ENCODE measurements at places on chromosomes 1 and 21.

DNA sequence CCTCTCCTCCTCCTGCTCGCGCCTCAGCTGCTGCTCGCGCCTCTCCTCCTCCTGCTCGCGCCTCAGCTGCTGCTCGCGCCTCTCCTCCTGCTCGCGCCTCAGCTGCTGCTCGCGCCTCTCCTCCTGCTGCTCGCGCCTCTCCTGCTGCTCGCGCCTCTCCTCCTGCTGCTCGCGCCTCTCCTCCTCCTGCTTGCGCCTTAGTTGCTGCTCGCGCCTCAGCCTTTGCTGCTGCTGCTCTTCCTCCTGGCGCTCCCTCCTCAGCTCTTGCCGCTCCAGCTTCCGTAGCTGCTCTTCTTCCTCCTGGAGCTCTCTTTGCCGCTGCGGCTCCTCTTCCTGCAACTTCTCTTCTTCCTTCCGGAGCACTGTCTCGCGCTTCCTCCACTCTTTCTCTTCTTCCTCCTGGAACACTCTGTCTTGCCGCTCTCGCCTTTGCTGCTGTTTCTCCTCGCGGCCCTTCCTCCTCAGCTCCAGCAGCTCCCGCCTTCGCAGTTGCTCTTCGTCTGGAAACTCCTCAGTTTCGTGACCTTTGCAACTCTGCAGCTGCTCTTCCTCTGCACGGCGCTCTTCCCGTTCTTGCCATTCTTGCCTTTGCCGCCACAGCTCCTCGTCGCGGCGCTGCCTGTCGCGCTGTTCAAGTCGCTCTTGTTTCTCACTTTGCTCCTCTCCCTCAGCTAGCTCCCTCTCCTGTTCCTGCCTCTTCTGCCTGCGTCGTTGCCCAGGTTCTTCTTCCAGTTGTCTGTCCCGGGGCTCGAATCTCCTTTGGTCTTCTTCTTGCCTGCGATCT lies 3.0 kb downstream of the TCHH start:
- no peak for DNase-seq

- no peak for DNase-seq
Observed at GRCh38 chr1:155966135-155966534, 12.2 kb downstream of the ARHGEF2 start.

- no peak for DNase-seq
Observed at GRCh38 chr1:206941766-206942418, 4.4 kb downstream of the PIGR start.

- no peak for DNase-seq
Observed at GRCh38 chr1:223700942-223701637, 11.2 kb upstream of the CAPN2 start.

DNA sequence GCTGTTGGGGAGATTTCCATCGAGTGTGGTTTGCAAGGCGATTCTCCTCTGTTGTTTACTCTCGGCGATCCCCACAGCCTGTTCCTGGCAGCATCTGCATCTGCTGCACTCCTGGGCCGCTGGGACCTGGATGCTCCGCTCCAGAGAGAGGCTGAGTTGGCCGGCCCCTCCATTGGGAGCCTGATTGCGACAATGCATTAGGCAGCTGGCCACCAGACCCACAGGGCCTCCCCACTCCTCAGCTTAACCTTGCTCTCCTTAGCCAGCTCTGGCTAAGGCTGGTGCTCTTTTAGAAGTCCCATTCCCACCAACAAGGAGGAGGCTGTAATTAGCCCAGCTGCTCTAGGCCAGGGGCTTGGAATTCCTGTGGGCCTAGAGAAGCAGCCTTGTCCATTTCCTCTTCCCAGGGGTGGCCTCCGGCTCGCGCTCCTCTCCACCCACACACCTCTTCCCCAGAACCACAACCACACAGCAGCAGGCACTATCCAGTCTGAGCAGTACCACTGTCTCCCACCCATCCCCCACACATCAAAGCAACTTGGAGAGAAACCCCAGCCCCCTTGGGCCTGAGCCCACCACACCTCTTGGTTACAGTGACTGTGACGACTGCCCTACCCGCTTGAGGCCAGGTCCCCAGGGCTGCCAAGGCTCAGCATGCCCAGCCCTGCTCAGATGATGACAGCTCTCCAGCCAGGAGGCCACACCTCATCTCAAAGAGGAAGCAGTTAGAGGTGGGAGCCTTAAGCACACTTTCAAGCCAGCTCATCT lies 193.8 kb upstream of the EDN2 start:
- no peak for DNase-seq

DNA sequence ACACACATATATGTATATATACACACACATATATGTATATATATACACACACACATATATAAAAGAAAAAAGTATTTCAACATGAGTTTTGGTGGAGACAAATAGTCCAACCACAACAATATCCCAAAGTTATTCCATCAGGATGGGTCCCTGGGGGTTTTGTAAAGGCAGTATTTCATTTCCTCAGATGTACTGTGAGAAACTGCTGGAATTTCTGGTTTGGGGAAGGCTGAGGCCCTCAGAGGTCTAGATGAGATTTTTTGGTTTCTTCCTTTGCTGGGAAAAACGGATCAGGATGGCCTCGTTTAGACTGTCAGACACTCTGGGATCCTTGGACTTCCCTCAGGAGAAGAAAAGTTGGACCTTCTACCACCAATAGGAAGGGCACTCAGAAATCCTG lies 36.5 kb upstream of the TENT5B start:
- DNase-seq: no peak

DNA sequence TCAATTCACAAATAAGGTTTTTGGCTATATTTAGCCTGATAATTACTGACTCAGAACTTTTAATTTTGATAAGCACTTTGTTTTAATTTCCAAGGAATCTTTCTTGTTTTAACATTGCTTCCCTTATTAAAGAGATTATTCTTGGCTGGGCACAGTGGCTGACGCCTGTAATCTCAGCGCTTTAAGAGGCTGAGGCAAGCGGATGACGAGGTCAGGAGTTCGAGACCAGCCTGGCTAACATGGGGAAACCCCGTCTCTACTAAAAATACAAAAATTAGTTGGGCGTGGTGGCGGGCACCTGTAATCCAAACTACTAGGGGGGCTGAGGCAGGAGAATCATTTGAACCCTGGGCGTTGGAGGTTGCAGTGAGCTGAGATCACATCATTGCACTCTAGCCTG lies 13.8 kb downstream of the ALG14 start:
- no peak for DNase-seq

DNA sequence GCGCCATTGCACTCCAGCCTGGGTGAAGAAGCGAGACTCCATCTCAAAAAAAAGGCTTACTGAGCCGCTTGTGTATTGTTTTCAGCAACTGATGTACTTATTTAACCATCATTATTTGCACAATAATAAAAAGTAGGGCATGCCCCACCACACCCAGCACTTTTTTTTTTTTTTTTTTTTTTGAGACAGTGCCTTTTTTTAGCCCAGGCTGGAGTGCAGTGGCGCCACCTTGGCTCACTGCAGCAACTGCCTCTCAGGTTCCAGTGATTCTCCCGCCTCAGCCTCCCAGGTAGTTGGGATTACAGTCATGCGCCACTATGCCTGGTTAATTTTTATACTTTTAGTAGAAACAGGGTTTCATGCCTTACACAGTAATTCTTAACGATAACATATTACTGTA lies 12.2 kb upstream of the TRNAU1AP start:
- DNase-seq: no peak

GRCh38 chr21:38234395-38235142 lies 22.2 kb upstream of the KCNJ15 start:
- no peak for DNase-seq

- no peak for DNase-seq
Observed at GRCh38 chr1:202576816-202577215, 133.4 kb downstream of the SYT2 start.

DNA sequence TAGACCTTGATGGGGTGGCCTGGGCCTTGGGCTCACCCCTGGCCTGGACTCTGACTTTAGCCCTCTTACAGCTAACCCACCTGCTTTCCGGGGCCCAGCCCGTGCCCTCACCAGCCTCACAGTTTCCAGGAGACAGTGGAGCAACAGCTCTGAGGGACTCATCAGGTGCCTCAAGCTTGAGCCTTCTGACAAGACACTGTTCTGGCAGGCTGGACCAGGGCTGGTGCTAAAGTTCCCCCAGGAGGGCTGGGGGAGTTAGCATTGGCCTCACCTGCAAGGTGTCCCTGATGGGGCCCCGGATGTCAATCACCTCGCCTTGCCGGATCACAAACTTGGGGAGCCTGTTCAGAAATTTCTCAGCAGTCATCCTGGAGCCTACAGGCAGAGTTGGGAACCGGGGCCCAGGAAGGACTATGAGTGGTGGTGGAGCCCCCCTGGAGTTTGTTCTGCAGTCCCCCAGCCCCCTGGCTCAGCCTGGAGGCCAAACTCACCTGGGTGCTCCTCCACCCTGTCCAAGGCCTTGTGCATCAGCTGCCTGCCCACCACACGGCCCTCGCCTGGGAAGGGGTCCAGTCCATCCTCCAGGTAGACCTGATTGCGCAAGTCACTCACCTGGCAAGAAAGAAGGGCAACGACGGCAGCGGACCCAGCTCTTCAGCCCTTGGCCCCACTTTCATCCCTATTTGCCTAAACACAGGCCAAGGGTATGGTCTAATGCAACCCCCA lies 4.1 kb downstream of the SH3BGRL3 start:
- no peak for DNase-seq

- DNase-seq: no peak
Observed at GRCh38 chr1:110360431-110360830, 21.3 kb downstream of the RBM15 start.

DNA sequence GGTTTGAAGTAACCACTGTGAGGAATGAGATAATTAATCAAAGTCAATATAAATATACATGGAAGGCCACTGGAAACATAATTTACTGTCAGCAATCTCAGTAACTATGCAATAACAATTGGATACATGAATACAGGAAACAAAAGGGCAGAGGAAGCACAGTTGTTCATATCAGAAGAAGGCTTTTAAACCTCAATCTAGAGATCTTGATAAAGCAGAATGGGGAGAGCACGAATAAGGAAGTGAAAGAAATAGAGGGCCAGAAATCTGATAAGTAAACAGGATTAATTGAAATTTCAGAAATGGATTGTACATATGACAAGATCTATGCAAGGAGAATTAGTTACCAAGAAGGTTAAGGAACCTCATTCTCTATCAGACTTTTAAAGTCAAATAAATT lies 93.0 kb downstream of the EVI5 start:
- no peak for DNase-seq

GRCh38 chr1:44519035-44519676 lies 114.1 kb downstream of the RNF220 start:
- no peak for DNase-seq

DNA sequence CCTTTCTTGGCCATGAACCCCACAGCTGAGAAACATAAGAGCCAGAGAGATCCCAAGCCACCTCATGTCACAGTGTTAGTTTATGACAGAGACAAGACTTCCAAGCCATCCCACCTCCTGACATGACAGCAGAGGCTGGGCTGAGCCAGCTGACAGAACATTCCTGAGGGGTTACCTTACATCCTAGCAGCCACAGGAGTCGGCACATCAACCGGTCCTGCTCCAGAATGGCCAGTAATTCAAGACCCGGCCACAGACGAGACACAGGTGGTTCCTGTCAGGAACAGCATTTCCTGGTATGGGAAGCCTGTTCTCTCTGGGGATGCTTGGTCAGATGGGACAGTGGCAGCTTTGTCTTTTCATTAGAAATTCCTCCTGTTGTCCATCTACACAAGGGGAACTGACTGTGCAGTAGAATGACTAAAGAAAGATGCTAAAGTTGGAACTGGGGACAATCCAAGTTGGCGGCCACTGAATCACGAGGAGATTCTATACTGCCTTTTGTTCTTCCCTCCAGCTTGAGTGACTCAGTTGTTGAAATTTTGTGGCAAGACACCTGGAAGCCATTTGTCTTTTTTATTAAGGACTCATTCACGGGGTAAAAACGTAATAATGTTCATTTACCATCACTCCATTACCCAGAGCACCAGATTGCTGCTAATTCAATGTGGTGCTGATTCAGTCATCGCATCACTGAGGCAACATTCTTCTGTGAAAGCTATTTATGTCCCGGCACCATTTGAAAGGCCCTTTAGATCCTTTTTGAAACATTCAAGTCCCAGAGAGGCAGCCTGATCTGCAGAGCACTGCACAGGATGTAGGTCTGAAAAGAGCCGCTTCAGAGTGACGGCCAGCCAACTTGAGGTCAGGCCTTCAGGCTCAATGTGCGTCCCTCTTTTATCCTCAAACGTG lies 37.2 kb upstream of the NPL start:
- no peak for DNase-seq

GRCh38 chr1:220748089-220748934 lies at the start of gene MTARC2:
Gene MTARC2 (plus strand): TSS chr1:220748322. CDS start chr1:220748532, 210 bp downstream.
- no peak for DNase-seq

DNA sequence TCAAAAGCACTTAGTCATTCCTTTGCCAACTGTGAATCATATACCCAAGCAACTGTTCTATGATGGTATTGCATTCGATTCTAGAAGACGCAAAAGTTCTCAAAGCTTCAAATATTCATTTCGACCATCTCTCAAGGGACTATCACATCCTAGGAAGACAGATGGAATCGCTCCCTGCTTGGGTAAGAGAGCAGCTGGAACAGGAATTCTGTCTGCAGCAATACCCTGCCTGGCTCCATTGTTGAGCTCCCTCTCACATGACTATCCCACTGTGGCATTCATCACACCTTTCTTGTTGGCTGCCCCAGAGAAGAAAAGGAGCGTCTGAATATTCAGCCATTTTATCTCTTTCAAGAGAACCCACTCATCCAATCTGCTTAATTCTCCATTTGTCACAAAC lies 397.7 kb downstream of the NTNG1 start:
- no peak for DNase-seq

GRCh38 chr1:185654199-185654951 lies 79.8 kb upstream of the HMCN1 start:
- DNase-seq: no peak

GRCh38 chr1:14606632-14607031 lies 8.1 kb downstream of the KAZN start:
- DNase-seq: no peak

GRCh38 chr1:24186031-24186710 lies 918 bp downstream of the IFNLR1 start:
- DNase-seq: no peak

- DNase-seq: no peak
Observed at GRCh38 chr1:11929849-11930248, 3.6 kb upstream of the KIAA2013 start.

DNA sequence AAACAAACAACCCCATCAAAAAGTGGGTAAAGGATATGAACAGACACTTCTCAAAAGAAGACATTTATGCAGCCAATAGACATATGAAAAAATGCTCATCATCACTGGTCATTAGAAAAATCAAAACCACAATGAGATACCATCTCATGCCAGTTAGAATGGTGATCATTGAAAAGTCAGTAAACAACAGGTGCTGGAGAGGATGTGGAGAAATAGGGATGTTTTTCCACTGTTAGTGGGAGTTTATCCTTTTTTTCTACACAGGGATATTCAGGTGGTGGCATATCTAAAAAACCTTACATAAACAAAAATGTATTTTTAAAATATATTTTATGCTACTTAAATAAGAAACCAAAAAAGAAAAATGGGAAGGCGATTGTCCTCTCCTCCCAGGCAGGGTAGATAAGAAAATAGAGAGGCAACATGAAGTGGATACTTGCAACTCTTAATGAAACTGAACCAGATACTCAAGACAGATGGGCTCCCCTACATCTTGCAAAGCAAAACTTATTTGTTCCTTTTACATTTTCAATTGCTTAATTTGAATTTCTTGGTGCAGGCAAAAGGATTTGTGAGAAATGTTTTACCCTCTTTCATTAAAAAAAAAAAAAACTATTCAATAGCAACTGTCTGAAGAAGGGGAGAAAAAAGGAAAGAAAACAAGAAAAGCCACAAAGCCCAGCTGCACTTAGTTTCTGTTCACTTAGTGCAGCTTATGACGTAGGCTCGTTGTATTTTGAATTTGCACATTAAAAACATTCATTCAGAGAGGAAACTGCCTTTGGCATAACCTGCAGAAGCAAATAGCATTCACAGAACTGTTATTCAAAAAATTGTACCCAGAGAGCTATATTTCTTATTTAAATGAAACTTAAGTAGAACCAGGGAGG lies 36.9 kb upstream of the RGS1 start:
- no peak for DNase-seq

Measured in GM18507 (cell line).